ENCODE measurements at places on chromosomes 2 and 18.

DNA sequence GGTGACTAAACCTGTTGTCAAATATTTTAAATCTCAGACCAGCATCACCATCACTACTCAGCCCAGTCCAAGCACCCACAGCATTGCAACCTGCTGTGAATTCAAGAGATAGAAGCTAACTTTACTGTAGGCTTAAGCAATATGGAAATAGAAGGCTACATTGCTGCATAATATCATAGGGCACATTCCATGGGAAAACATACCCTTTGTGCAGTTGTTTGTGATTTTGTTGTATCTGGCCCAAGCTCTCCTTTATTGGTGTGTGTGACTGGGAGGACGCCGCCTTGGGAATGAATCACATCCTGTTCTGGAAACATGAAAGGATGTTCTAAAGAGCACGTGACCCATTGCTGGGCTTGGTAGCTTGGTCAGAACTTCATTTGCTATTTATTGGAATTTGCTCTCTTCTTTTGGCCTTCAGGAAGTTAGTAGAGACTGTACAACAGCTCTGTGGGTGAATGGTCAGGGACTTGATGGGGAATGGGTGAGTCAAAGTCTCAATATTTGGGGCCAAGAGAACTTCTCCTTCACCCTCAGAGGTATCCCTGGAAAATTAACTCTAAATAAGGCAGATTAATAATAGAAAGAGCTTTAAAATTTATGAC, 106.8 kb upstream of the SERPINE2 start:
- DNase-seq: no peak

DNA sequence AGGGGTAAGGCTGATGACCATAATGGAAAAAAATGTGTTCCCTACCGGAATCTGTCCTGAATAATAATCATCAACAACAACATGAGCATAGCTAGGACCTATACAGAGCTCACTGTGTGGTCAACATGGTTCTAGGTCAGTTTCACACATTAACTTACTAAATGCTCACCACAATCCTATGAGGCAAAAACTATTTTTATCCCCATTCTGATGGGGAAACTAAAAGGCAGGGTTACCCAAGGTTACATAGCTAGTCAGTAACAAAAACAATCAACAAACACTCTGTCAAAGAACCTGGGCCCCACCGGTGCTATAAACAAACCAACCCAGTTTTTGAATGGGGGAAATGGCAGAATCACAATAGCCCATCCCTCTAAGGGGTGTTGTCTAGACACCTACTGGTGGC, 40.1 kb downstream of the AOX1 start:
- no peak for DNase-seq

- no peak for DNase-seq
These were observed 84.4 kb downstream of the KCNS3 start for GRCh38 chr2:17962876-17963275.

DNA sequence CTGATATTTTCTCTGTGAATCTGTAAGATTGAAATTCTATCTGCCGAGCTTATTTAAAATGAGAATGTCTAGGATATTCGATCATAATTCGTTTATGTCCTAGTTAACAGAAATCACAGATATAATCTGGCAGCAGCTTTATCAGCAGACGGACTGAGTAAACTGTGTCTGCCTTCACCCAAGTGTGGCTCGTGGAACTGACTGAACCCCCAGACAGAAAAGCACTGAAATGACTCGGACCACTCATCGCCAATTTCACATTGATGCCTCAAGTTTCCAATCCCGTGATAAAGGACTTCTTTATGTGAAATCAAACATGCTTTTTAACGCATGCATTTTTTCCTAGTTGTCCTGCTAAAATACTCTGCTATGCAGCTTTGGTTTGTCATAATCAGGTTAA, 15.9 kb downstream of the TNFRSF11A start:
- no peak for DNase-seq

GRCh38 chr2:197852108-197852507, 47.7 kb downstream of the PLCL1 start:
- no peak for DNase-seq

DNA sequence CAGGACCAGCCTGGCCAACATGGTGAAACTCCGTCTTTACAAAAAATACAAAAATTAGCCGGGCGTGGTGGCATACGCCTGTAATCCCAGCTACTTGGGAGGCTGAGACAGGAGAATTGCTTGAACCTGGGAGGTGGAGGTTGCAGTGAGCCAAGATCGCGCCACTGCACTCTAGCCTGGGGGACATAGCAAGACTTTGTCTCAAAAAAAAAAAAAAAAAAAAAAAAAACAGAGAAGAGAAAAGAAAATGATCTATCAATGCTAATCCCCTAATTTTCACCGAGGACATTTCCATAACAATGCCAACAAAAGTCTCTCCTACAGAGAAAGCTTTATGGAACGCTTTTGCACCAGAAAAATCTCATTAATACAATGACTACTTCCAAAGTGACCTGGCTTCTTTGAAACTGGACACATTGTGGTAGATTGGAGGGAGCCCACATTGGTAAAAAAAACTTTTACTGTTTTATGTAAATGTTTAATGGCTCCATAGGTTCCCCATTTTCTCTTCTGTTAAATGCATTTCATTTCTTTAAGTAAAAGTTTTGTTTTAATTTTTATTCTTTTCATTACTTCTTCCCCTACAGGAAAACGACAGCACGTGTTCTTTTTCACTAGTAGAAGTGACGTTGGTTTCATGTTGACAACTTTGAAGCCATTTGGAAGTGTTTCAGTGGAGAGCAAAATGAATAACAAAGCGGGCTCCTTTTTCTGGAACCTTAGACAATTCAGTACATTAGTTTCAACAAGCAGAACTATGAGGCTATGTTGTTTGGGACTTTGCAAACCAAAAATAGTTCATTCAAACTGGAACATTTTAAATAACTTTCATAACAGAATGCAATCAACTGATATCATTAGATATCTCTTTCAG, 888 bp downstream of the FASTKD2 start:
- no peak for DNase-seq

DNA sequence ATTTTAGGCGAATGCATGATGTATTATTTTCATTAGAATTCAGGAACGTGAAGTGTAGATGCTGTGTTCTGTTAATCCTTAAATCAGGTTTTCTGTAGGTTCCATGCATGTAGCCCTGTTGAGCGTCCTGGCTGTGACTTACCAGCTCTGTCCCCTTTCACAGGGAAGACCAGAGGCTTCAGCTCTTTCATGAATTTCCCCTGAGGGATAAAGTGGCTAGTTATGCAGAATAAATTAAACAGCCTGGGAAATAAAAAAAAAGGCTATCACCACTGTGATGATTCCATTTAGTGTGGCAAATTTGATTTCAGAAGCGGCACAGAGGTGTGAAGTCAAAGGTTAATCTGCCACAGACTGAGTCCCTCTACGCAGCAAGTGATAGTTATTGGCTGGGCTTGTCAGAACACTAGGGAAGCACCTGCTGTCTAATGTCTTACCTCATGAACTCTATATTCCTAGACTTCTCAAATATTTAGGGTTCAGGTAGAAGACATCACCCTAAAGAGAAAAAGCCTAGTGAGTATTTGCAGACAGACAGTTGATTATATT, 61.6 kb upstream of the LINC00305 start:
- no peak for DNase-seq

DNA sequence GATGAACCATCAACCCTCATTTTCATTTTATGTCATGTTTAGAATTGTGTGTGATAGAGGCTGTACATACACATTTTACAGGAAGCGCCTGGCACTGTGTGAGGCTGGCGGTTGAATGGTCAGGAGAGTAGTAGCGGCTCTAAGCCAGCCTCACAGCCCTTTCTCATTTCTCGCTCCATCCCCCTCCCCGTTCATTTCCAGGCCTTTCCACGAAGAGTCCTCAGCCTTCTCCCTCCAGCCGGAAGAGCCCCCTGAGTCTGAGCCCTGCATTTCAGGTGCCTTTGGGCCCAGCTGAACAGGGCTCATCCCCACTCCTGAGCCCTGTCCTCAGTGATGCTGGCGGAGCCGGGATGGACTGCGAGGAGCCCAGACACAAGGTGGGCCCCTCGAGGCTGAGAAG, 51.8 kb downstream of the STK25 start:
- DNase-seq: no peak

GRCh38 chr2:126898636-126899035, at the start of gene TEX51:
Gene TEX51 (plus strand): TSS chr2:126898890. CDS start chr2:126898919, 29 bp downstream.
- no peak for DNase-seq

DNA sequence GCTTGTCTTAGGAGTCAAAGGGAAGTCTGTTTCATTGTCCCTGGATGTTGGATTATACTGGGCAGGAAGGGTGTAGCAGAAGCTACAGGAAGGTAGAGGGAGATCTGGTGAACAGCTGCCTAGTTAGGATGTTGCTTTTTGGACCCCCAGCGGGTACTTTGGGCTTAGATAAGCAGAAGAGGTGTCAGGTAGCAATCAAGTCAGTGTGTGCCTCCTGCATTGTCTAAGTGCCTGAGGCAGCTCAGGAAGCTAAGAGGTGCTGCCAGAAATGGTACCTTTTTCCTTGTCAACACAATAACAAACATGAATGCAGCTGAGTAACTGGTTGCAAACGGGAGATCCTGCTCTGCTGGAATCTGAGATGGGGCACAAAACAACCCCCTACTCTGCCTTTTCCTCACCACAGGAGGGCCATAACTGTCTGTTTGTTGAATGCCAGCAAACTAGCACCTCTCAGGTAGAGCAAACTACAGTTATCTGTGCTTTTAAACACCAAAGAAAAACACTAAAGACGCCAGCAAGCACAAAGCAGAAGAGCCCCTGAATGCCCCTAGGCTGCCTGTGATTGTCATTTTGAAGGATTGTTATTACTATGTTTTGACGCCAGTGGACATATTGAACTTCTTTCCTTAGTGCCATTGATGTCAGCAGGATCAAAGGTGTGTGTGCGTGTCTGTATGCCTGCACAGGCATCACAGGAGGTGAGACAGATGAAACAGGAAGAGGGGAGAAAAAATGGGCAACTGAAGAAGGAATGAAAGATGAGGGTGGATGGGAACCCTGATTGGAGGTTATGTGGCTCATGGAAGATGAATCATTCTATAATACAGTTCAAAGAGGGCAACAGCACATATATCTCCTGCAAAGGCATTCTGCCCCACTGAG, 151.4 kb downstream of the ETAA1 start:
- no peak for DNase-seq

DNA sequence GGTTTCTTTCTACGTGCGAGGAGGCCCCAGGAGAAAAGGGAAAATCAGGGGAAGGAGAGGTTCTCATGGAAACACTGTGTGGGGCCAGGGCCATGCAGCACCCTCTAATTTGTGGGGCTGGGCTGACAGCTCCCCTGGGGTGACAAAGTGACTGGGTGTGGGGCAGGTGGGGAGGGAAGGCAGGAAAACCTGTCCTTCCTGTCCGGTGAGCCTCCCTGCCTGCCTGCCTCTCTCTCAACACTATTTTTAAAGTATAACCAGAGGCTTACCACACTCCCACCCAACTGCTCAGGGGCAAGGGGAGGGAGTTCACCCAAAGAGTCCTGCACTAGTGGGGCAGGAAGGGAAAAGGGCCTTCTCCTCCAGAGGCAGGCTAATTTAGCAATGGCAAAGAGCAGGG, 10.5 kb upstream of the EPAS1 start:
- DNase-seq: no peak

DNA sequence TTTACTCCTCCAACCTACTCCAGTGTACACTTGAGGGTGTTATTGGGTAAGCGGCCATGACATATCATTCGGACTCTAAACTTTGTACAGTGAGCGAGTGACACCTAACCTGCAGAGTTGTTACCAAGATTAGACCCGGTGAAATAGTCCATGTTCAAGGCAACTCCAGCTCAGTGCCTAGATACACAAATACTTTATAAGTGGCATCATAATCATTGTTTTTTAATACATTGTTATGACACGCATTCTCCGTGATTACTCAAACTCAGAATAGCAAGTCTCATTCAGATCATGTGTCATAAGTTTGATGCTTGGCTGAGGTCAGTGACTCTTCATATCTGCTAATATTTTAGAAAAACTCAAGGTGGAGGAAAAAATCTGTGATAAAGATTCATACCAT, 597.8 kb downstream of the DCC start:
- DNase-seq: no peak

- DNase-seq: no peak
These were observed 12.2 kb downstream of the TM4SF20 start for GRCh38 chr2:227366769-227367426.

DNA sequence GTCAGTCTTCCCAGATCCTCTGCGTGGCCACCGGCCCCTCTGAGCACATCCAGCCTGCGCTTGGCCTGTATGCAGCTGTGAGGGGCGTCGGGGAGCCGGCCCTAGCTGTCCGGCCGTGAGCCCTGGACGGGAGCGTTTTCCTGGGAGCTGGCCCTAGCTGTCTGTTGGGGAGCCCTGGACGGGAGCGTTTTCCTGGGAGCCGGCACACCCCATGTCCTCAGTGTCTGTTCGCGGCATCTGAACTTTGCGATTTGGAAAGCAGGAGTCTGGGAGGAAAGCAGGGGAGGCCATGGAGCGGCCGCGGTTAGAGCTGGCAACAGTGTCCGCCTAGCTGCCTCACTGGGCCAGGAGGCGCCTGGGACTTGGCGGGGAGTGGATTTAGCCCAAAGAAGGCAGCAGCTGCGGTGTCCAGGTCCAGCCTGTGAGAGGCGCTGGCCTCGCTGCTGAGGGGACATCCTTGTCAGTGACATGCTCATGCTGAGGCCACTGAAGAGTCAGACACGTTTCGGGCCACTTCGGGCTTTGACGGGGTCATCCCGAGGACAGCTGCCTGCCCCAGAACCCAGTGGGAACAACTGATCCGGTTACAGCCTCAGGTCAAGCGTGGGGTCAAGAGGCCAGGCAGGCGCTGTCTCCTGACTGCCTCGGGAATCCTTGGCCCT, 75.8 kb downstream of the KCNG2 start:
- no peak for DNase-seq

DNA sequence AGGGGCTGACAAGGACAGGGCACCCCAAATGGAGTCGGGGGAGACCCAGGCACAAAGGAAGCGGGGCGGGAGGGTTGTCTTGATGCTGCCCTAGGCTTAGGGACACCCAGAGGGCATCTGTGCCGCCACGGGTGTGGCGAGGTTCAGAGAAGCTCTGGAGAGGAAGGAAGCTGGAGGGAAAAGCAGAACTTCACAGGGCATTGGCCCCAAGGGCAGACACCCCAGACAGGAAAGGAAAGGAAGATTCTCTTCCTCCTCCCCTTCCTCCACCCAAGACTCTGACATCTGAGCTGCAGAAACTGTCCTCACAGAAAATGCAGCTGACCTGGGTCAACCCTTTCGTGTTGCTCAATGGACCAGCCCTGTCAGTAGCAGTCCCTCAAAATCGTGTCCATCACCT, 25.6 kb downstream of the DNMT3A start:
- no peak for DNase-seq

GRCh38 chr2:12617366-12617765, 99.4 kb upstream of the TRIB2 start:
- no peak for DNase-seq

GRCh38 chr18:23868136-23868785, 146.3 kb upstream of the TTC39C start:
- DNase-seq: no peak

DNA sequence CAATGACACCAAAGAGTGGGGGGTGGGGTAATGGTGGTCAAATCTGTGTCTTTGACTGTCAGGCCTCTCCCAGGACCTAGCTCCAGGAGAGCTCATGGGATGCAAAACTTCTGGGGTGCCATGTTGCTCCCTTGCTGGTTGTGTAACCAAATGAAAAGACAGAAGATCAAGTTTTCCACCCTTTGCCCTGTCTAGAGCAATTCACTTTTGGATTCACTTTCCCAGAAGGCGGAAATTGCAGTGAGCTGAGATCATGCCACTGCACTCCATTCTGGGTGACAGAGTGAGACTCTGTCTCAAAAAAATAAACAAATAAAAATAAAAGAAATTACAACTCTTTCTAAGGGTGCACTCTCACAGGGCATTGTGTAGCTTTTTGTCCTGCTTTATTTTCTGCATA, 34.9 kb upstream of the PLA2R1 start:
- DNase-seq: no peak

- no peak for DNase-seq
These were observed 25.9 kb upstream of the LCLAT1 start for GRCh38 chr2:30421026-30421603.

Data from stimulated activated CD4-positive, alpha-beta T cell treated with anti-CD3 and anti-CD28 coated beads, Interleukin-2, amount 100 ng/mL, for 48 hours (primary cell).